CD4-positive, alpha-beta T cell treated with Interleukin-6 for 4 hours (primary cell): ENCODE measurements at places on chromosomes 11 and 22.

- no peak for DNase-seq
Measured at GRCh38 chr11:117269856-117270255, 21.3 kb upstream of the BACE1-AS start.

DNA sequence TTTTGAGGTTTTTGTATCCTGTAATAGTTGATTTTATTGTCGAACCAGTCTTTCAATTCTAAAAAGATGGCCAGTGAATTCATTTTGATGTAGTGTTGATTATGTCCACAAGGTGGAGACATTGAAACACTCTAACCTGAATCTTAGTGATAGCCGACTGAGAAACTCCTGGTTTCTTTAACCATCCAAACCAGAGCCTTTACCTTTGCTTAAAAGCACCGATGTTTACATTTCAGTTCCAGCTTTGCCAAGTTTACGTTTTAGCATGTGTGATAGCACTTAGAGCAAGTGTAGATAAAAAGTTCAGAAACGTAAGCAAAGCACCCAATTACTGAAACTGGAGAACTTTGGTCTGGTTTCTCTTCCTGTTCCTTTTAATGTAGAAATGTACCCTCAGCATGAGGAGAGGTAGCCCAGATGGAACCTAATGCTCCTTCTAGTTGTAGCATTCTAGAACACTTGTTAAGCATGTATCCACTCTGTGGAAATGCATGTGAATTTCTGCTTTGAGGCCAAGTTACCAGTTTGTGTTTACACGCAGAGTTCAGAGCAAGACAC, 208.6 kb downstream of the DBX1 start:
- no peak for DNase-seq

DNA sequence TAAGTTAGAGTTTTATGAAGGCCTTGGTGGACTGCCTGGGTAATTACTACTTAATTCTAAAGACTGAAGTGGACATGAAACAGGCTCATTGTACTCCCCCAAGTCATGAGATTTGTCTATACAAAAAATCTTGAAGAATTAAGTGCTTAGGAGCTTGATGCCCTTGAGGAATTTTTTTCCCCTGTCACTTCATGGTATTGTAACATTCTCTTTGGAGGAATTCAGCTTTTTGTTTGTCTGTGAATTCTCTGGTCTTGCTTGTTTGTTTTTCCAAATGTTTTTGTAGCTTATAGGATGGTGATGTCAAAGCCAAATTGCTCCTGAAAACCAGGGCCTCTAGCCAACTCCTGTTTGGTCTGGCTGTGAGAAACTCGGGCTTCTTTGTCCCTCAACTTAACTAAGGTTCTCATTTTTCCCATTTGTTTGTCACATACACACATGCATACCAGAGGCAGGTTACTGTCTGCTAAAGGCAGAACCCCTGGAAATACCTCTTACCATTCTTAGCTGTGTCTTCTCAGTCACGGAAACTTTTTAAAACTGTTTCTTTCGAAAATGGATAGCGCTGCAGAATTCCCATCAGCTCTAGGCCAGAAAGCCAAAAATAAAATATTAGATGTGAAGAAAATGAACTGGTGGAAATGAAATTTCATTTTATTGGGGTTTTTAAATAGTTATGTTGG, 66.9 kb downstream of the AMOTL1 start:
- DNase-seq = no peak

GRCh38 chr11:123006860-123007542, 25.4 kb upstream of the BSX start:
- DNase-seq = no peak

GRCh38 chr22:29814003-29814402, 24.1 kb downstream of the ASCC2 start:
- no peak for DNase-seq

- DNase-seq = peak; percentile 80
Measured at GRCh38 chr11:72413914-72414628, 20.3 kb downstream of the CLPB start.

DNA sequence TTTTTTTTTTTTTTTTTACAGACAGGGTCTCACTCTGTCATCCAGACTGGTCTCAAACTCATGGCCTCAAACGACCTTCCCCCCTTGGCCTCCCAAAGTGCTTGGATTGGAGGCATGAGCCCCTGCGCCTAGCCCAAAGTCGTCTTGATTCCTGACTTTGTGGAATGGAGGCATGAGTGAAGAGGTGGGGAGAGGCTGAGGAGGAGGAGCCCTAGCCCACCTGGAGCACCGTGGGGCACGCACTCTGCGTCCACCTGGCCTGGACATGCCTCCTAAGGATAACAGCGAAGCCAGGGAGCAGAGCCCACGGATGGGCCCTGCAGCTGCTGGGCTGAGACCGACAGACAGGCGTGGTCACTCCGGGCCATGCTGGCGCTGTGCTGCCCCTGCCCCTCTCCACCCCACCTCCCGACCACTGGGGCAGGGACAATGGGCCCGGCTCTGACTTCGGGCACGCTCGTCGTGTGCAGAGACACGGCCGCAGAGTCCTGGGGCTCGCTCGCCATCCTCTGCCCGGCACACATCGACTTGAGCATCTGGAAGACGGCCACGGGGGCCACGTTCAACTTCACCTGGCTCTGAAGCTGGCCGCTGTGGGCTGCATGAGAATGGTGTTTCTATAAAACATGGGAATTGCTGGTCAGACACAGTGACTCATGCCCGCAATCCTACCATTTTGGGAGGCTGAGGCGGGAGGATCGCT, 34.8 kb downstream of the LRRC74B start:
- no peak for DNase-seq

GRCh38 chr11:17403980-17404759, 15.7 kb upstream of the KCNJ11 start:
- no peak for DNase-seq

DNA sequence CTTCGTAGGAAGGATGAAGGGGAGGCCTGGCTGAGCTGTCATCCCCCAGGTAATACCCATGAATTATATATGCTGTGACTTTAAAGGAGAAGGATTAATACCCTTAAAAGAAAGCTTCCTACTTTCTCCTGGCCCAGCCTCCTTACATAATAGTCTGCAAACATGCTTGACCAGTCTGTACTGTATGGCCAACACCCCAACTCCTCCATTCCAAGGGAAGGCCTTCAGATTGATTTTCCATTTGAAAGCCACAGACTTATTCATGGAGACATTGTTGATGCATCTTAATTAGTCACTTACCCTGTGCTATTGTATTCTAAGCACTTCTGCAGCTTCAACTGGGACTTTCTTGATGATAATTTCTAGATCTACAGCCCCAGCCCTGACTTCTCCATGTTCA, 2.0 kb downstream of the PAAF1 start:
- DNase-seq = no peak

GRCh38 chr22:19903031-19903430, 38.5 kb upstream of the COMT start:
- no peak for DNase-seq

GRCh38 chr11:61142424-61142823, 18.8 kb downstream of the VPS37C start:
- no peak for DNase-seq

DNA sequence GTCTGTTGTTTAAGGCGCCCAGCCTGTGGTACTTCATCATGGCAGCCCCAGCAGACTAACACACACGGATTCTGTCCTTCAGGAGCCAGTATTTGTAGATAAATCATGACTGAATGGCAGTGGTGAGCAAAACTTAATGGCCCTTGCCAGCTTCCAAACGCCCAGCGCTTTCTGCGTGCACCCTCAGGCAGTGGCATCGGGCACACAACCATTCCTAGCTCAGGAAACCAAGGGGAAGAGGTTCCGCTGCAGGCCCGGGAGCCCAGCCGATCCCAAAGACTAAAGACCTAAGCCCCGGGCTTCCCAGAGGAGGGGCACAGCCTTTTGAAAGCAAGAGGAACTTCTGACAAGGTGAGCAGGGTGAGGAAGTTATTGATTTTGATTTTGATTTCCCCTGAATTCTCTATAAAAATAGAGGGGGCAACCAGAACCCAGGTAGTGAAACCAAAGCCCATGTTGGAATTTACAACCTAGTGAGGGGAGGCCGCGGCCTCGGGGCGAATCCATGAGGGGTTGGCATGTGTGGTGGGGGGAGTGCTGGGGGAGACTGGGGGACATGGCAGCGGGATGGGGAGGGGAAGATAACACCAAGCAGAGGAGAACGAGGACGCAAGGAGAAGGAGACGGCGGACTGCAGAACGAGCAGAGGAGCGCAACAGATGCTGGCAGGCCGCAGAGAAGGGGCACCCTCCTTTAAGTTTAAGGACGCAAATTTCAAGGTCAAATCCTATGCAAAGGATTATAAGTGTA, 79.9 kb upstream of the SEPTIN5 start:
- DNase-seq = no peak

- DNase-seq = no peak
Measured at GRCh38 chr11:63802637-63803414, 10.4 kb upstream of the SPINDOC start.

DNA sequence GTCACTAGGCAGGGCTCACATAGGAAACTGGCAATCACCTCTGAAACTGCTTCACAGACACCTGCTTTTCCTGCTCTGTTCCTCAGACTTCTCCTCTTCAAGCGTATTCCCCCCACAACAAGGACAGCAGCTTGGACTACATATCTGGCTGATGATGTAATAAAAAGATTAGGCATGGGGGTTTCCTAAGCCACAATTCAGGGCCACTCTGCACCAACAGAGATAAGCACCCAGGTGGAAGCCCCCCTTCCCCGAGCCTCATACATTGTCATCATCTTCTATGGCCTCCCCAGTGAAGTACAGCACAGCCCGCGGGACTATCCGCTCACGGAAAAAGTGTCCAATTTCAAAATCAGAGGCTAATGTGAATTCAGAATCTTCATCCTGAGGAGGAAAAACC, 25.0 kb upstream of the PHLDA2 start:
- DNase-seq = no peak

DNA sequence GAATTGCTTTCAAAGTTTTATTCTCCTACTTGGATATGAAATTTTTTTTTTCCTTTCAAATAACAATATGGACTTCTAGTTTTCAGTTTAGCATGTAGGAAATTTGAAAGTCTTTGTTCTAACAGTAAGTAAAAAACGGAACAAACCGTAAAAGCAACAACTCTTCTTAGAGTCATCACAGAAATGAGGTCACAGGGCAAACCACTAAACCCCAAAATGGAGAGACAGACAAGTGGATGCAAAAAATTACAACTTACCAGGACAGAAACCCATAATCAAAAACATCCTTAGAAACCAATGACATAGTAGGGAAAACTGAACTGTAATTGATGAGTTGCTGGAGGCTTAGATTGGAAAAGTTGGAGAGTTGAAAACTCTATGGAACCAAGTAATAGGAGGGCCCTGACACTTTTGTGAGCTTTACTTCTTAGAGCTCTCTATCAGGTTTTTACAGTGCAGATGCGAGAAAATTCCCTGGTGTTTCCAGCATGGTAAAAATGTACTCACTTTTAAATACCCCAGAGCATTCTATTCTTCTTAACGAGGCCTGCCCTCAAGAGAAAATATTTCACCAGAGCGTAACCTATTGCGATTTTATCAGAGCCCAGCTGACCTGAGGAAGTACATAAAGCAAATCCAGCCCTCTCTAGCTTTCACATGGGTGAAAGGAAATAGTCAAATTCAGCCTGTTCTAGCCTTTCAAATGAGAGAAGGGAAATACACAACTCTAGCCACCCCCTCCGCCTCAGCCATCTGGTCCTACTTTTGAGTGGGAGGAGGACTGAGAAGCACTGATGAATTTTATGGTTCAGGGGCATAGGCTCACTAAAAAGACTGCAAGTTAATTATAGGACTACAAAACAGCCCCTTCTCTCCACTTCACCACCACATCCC, 39.1 kb downstream of the CASP12 start:
- DNase-seq = peak; percentile 7

DNA sequence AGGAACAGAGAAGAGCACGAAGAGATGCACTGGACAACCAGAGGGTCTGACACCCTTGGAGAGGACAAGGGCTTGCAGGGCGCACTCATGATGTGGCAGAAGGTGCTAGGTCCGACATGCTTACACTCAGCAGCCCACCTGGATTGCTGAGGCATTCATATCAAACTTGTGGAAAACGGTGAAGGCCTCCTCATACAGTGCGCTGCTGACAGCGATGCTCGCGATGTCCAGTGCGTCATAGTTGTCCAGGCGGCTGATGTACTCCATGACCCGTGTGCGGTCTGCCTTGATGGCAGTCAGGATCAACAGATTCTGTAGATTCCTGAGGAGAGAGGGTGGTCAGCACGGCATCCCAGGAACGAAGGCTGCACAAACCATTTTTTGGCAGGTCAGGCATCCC, 31.7 kb upstream of the SLC25A1 start:
- no peak for DNase-seq

GRCh38 chr22:46542011-46542985, 4.9 kb upstream of the CELSR1 start:
- peak; percentile 71 for DNase-seq

DNA sequence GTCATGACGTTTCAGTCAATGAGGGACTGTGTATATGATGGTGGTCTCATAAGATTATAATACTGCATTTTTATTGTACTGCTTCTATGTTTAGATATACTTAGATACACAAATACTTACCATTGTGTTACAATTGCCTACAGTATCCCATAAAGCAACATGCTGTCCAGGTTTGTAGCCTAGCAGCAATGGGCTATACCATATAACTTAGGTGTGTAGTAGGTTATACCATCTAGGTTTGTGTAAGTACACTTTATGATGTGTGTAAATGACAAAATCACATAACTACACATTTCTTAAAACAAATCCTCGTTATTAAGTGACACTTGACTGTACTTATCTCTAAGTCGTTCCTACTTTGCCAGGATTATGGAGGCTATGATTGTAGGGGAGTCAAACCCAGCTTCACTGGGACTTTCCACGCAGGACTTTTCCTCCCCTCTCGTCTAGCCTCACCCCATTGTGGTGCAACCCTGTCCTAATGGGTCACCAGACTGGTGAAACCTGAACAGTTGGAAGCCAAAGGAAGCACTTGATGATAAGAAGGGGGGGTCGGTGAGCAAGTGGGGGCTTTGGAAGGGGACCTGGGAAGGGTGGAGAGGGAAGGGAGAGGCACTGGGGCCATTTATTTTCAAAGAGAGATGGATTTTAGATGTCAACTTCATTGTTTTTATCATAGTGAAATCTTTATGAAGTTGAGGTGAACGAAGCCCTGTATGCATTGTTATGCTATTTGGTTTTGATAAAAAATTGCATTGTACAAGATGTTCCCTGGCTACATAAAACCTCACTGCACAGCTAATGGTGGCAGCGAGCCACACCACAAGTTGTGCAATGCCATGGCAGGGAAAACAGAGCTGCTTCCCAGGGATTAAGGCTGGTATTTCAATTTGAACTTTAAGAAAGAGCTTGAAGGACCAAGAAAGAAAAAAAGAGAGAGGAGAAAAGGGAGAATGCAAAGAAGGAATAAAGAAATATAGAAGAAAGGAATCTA, 129.1 kb downstream of the EHF start:
- no peak for DNase-seq

DNA sequence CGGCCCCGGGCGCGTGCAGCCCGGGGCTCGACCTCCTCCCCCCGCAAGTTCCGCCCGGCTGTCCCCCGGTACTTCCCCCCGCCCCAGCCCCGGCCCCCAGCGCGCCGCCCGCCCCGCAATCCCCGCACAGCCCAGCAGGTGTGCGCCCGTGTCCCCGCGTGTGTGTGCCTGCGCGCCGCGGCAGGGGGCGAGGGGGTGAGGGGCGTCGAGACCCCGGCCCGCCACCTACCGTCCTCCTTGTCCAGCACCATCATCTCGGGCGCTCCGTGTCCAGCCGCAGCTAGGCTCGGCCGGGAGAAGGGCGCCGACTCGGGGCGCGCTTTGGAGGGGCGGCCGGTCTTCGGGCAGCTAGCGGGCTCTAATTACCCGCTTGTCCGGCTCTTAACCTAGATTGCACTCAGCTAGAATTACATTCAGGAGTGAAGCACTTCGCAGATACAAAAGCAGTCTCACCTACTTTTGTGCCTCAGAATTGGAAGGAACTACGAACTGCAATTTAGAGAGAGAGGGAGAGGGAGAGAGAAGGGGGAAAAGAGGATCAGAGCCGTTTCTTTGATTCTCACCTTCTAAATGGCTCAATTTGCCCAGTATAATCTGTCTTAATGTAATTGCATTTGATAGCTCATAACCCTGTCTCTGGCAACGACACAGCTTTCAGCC, 439 bp downstream of the LMO1 start:
- DNase-seq = no peak
